Regular cardiac myocyte (primary cell): ENCODE measurements at places on chromosomes 7 and 10. TPM values are rescaled to one million over a fixed set of nuclear protein-coding genes. Genes with fewer than 3 reads are reported as not detected.

UCN3 gene
- not detected in 2 replicates for total RNA-seq

HYAL4 gene
- total RNA-seq, result not detected in 2 replicates

ZNF722 gene
- total RNA-seq, result not detected in 2 replicates

TAS2R4 gene
- total RNA-seq, result 0.19 and 2.0 TPM in 2 replicates

NUDCD3 gene
- total RNA-seq, result 74.1 and 77.6 TPM in 2 replicates

CALHM3 gene
- total RNA-seq, result not detected in 2 replicates

SAP25 gene
- not detected in 2 replicates for total RNA-seq

GNAT3 gene
- total RNA-seq, result 0.28 and 0.58 TPM in 2 replicates

TFR2 gene
- 0.77 and 2.3 TPM in 2 replicates for total RNA-seq

OR2A12 gene
- total RNA-seq, result not detected in 2 replicates

MKX gene
- not detected in 2 replicates for total RNA-seq

OGDH gene
- 75.8 and 102 TPM in 2 replicates for total RNA-seq

MNX1 gene
- not detected in 2 replicates for total RNA-seq

NODAL gene
- total RNA-seq, result not detected in 2 replicates

GPR26 gene
- not detected in 2 replicates for total RNA-seq

ALOX5 gene
- total RNA-seq, result 0.19 and 0.28 TPM in 2 replicates

BAZ1B gene
- 40.6 and 71.1 TPM in 2 replicates for total RNA-seq

SPDYE3 gene
- not detected in 2 replicates for total RNA-seq

TSPAN15 gene
- 0.77 and 1.7 TPM in 2 replicates for total RNA-seq

NKX2-3 gene
- not detected in 2 replicates for total RNA-seq

GPR22 gene
- total RNA-seq, result under 0.01 TPM in 1 of 2 replicates, not detected in the other

CPA2 gene
- not detected in 2 replicates for total RNA-seq

EBF3 gene
- 11.6 and 20.5 TPM in 2 replicates for total RNA-seq

HOXA1 gene
- not detected in 2 replicates for total RNA-seq

RAB11FIP2 gene
- total RNA-seq, result 12.1 and 13.2 TPM in 2 replicates

RPEL1 gene
- under 0.01 and 0.19 TPM in 2 replicates for total RNA-seq

HOXA4 gene
- not detected in 2 replicates for total RNA-seq

PCBD1 gene
- 23.4 and 30.4 TPM in 2 replicates for total RNA-seq

IFIT3 gene
- total RNA-seq, result 15.5 and 33.3 TPM in 2 replicates

GDF2 gene
- total RNA-seq, result under 0.01 TPM in 1 of 2 replicates, not detected in the other

RAPGEF5 gene
- total RNA-seq, result 11.7 and 267 TPM in 2 replicates

PRF1 gene
- total RNA-seq, result not detected in 2 replicates

PRTFDC1 gene
- total RNA-seq, result 8.5 and 15.7 TPM in 2 replicates

CYP3A4 gene
- total RNA-seq, result not detected in 2 replicates

CALHM1 gene
- not detected in 2 replicates for total RNA-seq

SGCE gene
- total RNA-seq, result 67.1 and 166 TPM in 2 replicates

CPSF4 gene
- total RNA-seq, result 33.9 and 36.1 TPM in 2 replicates

SPDYE2 gene
- not detected in 2 replicates for total RNA-seq
